NCI-H460 (cell line): ENCODE measurements at places on chromosomes 3 and 15. TPM values are rescaled to one million over a fixed set of nuclear protein-coding genes. Genes with fewer than 3 reads are reported as not detected.

Gene RNF111
- 3.8 and 4.8 TPM in 2 replicates for total RNA-seq

Gene ABCC5
- total RNA-seq = 7.0 and 9.4 TPM in 2 replicates

DNA sequence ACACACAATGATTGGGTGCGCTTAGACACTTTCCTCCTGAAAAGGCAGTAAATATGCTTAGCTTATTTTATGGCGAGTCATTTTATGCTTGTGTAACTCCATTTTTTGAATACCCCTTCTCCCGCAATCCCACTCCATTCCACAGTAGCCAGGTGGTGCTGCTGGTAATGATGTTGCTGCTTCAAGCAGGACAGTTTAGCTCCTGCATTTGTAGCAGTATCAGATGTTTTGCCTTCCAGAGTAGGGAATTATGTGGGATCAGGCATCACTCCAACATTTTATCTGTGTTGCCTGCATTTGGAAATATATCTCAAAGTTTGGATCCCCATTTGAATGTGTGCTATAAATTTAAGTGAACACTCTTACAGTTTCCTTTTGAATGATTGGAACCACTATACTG is 302.1 kb upstream of the SGO1 start:
- DNase-seq = no peak

DNA sequence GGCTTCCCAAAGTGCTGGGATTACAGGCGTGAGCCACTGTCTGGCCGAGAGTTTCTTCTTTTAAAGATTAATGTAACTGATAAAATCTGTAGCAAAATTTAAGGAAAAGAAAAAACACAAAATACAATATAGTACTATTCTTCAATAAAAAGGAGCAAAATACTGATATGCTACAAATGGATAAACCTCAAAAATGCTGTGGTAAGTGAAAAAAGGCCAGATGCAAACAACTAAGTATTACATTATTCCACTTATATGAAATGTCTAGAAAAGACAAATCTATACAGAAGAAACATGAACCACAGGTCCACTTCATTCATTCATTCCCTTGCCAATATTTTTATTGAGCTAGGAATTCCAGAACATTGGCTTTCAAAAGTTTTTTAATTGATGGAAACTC is 299.5 kb downstream of the CTNNB1 start:
- DNase-seq = no peak

GRCh38 chr3:14278799-14279625 is 100.4 kb downstream of the LSM3 start:
- no peak for DNase-seq

- no peak for DNase-seq
Observed at GRCh38 chr3:150744919-150745211, 18.1 kb downstream of the SIAH2 start.

- DNase-seq = no peak
Observed at GRCh38 chr15:86942285-86942684, 862.6 kb downstream of the AGBL1 start.
